ENCODE measurements at places on chromosomes 4 and X. TPM values are rescaled to one million over a fixed set of nuclear protein-coding genes. Genes with fewer than 3 reads are reported as not detected.
A peak's percentile ranks its signal among the peaks of the same experiment; 100 is the strongest.

Gene FAAH2
- 1.5 TPM for total RNA-seq

Gene SLC10A6
- total RNA-seq = 0.27 TPM

Gene COL25A1
- 21.9 TPM for total RNA-seq

Gene FGF2
- 12.1 TPM for total RNA-seq

Gene NDP
- total RNA-seq = 18.7 TPM

Gene UBA1
- 112 TPM for total RNA-seq

GRCh38 chrX:112819813-112820212 is 20.8 kb downstream of the AMOT start:
- DNase-seq = no peak

- DNase-seq = peak; percentile 16
Observed at GRCh38 chr4:102318105-102318504, 27.2 kb downstream of the SLC39A8 start.

DNA sequence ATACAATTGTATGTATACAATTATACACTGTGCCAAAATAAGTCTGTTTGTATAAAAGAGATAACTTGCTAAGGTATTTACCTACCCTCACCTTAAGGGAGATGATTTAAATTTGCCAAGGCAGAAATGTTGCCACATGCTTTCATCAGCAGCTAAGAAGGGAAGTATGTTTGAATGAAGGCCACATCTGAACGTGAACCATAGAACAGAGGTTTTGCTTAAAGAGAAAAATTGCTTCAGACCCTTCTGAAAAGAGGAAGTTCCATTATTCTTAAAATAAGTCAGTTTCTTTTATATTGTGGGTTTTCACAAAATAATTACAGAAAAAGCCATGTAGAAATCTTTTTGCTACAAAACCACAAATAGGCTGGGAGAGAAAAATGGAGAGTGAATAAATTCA is 621.5 kb upstream of the HTR2C start:
- no peak for DNase-seq

DNA sequence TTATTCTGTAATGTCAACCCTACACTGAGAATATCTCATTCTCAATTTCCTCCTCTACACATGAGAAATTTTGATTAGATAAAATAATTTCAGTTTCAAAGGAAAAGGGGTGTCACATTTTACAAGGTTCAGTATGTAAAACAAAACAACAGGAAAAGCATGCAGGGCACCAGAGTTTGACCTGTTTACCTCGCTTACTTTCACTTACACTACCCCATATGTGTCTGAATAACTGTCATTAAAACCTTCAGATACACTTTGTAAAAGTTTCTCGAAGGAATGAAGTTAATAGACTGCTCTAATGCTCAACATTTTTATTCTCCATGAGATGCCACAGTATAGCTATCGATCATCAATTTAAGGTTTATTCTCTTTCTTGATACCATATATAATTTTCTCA is 12.3 kb upstream of the PCDH10 start:
- DNase-seq = no peak

GRCh38 chr4:82611982-82612381 is 50.2 kb upstream of the TMEM150C start:
- DNase-seq = no peak

GRCh38 chr4:84726356-84726755 is 143.4 kb downstream of the CDS1 start:
- DNase-seq = no peak

DNA sequence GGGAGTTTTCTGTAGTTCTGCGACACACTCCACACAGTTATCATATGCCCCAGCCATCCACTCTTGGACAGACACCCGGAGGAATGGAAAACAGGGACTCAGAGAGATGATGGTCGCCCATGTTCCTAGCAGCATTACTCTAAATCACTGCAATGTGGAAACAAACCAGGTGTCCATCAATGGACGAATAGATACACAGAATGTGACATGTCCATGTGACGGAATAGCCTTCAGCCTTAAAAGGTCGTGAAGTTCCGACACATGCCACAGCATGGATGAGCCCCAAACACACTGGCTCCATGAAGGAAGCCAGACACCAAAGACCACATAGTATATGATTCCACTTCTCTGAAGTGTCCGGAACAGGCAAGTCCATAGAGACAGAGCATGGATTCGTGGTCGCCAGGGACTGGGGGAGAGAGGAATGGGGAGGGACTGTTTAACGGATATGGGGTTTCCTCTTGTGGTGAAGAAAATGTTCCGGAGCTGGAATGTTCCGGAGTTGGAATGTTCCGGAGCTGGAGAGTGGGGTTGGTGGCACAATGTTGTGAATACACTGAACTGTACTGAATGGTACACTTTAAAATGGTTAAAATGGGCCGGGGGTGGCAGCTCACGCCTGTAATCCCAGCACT is 28.7 kb upstream of the AFAP1 start:
- DNase-seq = no peak

DNA sequence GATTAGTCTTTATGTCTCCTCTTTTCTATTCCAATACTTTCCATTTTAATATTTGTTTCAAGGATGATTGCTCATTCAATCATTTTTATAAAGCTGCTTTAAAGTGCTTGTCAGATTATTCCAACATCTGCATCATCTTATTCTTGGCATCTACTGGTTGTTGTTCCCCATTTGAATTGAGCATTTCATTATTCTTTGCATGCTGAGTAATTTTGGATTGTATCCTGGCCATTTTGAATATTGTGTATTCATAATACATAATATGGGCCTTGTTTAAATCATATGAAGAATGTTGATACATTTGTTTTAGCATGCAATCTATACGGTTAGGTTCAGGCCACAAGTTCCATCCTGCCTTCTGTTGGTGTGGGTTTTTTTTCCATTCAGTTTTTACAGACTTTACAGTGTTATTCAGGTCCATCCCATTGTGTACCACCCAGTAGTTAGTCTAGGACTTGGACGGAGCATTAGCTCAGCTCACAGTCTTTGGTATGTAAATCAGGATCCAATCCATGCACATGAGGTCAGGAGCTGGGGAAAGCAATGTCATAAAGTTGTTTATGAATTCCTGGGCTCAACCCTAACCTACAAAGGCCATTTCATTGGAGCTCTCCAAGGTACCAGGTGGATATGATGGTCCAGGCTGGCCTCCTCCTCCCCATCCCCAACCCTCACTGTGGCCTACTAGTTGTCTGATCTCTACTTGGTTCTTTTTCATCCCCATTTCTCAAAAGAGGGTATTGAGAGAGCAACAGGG is 20.3 kb downstream of the RGN start:
- DNase-seq = no peak

DNA sequence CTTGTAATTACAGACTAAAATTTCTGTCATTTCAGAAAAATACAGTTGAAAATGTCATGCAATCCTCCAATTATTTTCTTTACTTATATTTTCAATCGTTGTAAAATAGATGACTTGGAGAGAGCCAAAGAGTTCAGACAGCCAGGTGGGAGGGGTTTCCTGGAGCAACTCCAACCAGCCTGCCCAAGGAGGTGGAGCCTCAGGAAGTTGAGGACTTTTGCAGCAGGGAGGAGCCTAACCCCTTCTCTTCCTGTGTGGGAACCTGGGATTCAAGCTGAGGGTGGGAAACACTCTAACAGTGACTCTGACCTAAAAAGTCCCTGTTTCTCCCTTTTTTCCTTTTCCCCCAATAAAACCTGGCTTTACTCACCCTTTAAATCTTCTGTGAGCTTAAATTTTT is 72.2 kb upstream of the GABRG1 start:
- no peak for DNase-seq

- no peak for DNase-seq
Observed at GRCh38 chr4:85420831-85421230, 54.1 kb upstream of the ARHGAP24 start.

GRCh38 chrX:119677654-119677981 is 15.3 kb downstream of the SEPTIN6 start:
- DNase-seq = no peak

DNA sequence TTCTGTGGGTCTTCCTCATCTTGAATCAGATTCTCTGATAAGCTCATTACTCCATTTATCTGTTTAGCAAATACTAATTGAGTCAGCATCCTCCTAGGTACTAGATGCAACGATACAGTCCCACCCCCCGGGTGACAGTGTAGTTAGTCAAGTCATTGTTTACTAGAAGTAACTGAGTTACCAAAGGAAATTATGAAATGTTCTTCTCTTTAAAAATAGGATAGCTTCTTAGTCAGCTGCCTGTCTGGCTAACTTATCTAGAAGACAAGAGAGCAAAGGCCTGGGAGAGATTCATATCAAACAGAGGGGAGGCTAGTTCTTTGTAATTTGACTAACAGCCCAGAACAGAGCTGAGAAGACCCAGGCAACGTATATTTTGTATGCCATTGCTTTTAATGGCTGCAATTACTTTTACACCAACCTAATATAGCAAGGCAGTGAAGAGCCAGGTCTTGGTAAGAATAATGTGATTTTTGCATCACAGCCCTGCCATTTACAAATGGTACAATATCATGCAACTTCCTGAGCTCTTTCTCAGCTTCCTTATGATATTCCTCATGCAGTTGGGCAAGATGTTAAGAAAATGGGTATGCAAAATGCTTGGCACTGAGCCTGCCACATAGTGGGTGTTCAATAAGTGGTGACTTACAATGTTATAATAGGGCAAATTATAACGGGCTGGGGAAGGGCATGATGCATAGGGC is 149.9 kb downstream of the CHIC2 start:
- no peak for DNase-seq

GRCh38 chrX:100120956-100121355 is 289.1 kb downstream of the PCDH19 start:
- DNase-seq = no peak

DNA sequence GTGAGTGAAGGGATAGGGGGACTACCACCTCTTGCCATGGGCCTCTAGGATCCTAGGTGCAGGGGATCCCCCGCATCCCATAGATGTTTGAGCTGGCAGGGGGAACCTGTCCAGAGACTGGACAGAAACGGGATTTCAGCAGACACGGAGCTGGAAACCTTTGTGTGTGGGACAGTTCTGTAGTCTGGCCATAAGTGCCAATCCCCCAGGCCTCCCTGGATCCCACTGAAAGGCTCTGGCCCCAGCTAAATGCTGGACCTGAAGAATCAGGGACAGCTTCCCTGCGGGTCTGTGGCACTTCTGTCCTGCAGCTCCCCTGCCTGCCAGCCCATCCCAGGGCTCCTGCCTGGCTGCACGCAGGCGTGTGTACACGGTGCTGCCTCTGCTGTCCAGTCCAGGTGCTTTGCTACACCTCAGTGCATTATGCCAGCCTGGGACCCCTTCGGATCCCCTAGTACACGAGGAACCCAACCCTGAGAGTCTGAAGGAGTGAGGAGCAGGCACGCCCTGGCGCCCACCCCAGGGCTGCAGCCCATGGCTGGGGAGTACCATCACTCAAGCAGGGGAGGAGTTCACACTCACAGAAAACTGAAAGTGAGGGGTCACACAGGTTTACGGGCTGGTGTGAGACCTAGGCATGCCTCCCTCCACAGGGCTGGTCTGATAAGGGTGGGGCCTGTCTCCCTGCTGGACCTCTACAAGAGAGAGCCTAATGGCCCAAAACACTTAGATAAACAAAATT is 703.0 kb downstream of the ARAP2 start:
- DNase-seq = no peak

DNA sequence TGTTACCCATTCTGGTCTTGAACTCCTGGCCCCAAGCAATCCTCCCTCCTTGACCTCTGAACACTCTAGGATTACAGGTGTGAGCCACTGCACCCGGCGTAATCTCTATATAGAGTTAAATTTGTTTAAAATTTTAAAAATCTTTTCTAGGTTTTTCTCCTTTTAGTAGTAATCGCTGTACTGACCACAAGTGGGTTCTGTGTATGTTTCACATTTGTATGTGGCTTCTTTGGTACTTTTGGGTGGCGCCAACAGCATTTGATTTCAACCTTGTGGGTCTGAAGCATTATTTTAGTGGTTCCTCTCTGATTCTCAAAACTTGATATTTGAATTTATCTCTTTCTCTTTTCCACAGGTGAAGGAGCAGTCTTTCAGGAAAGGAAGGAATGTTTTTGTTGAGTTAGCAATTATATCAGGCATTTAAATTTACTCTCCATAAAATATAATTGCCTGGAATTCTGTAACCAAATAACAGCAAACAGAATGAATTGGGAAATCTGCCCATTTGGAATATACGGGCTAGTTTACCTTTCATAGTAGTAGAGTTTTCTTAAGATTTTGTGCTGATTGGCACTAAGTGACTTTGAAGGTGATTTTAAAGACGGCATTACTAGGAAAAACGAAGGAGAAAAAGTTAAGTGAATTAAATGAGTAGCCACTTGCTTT is 29.5 kb downstream of the ARHGAP10 start:
- DNase-seq = no peak

GRCh38 chrX:134622056-134622812 is 36.0 kb downstream of the PLAC1 start:
- DNase-seq = no peak

DNA sequence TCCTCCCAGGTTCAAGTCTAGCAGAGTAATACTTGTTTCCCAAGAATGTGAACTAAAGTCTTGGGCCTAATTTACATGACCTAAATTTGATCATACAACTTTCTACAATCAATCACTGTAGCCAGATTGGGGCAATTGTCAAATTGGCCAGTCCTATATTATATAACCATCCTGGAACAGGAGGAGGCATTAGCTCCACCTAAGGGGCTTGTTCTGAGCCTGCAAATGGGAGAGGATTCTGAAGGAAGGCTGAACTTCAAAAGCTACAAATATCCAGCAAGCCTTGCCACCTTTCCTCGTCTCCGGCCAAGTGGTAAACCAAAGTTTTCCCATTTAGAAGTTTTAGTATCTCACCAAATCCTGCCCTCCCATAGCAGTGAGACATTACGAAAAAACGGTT is 1289.6 kb upstream of the TENM3 start:
- DNase-seq = no peak

Measured in cerebellum (tissue), 4 donors.